ENCODE measurements at places on chromosomes 7 and 10.
A peak's percentile ranks its signal among the peaks of the same experiment; 100 is the strongest.

DNA sequence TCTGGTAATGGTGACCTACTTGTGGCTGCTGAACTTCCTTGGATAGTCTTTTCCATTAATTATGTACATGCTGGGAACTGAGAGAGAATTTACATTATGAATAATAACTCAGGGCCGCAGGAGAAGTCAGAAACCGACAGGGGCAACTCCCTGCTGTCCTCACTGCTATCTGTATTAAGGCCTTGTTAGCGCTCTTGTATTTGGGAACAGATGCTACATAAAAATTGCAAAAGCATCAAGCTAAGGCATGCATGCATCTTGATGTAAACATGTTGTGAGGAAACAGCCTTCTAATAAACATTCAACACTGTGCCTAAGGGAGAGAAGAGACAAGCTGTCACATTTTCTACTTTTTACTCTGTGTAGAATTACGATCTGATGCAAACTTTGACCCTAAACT is 158.4 kb downstream of the PARD3 start:
- DNase-seq = no peak

DNA sequence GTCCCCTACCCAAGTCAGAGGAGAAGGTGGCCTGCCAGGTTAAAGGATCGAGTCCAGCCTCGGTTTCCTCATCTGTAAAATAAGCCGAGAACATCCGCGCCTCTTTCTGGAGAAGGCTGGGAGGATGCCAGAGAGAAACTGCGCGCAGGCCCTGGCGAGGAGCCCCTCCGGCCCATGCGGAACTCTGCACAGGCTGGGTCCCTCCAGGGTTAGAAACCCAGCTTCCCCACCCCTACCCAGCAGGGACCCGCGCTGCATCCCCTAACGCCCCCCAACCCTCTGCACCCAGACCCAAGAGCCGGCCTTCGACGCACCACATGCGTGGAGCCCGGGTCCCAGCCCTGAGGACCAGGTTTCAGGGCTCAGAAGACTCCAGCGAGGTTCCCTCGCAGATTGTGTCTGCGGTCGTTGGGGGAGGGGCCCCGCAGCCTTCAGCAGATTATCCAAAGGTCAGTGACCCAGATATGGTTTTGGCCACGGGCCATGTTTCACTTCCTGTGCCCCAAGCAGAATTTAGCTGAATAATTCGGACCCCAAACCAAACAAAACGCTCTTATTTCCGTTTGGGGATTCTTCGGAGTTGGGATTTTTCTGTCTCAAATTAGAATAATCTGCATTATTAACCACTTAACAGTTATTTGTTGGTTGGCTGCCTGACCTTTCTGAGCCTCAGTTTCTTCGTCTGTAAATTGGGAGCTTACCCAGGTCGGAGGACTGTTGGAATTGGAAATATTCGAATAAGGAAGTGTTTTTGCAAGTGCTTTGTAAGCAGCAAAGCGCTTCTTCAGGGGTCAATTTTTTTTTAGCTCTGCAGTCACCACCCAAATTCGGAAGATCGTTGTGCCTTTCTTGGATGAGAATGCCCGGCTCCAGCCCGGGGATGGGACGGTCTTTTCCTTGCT is 167.7 kb downstream of the UBE2H start:
- no peak for DNase-seq

GRCh38 chr10:24889639-24890038 is 62.8 kb downstream of the PRTFDC1 start:
- no peak for DNase-seq

DNA sequence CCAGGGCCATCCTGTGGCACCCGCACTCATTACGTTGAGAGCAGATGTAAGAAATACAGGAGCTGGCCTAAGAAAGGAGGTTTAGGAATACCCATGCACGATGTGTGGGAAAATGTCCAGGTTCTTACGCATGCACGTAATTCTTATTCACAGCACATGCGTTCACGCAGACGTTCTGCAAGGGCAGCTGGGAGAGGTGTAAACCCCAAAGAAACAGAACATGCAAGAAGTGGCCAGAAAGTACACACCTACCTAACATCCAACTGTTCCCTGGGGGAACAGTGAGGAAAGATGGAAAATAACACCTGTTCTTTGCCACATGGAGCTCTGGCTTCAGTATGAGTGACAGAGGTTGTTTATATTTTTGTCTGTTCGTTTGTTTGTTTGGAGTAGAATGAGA is 285.6 kb downstream of the PRPF18 start:
- DNase-seq = no peak

GRCh38 chr10:62048470-62048869 is 147.0 kb downstream of the ARID5B start:
- peak; percentile 72 for DNase-seq

GRCh38 chr10:120433141-120433540 is 23.9 kb upstream of the PLPP4 start:
- no peak for DNase-seq

- DNase-seq = no peak
Observed at GRCh38 chr7:105474045-105474444, 48.0 kb downstream of the PUS7 start.

DNA sequence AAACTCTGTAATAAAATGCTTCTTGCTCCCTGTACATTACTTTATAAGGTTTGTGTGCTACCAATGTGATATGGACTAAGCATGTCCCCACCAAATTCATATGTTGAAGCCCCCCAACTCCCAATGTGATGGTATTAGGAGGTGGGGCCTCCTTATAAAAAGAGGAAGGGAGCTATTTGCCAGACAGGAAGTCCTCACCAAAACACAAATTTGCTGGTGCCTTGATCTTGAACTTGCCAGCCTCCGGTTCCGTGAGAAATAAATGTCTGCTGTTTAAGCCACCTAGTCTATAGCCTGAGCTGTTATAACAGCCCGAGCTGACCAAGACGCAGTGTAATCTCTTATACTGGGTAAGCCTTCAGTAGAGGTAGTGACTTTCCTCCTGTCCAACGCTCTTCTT is 114.5 kb downstream of the INHBA start:
- no peak for DNase-seq

DNA sequence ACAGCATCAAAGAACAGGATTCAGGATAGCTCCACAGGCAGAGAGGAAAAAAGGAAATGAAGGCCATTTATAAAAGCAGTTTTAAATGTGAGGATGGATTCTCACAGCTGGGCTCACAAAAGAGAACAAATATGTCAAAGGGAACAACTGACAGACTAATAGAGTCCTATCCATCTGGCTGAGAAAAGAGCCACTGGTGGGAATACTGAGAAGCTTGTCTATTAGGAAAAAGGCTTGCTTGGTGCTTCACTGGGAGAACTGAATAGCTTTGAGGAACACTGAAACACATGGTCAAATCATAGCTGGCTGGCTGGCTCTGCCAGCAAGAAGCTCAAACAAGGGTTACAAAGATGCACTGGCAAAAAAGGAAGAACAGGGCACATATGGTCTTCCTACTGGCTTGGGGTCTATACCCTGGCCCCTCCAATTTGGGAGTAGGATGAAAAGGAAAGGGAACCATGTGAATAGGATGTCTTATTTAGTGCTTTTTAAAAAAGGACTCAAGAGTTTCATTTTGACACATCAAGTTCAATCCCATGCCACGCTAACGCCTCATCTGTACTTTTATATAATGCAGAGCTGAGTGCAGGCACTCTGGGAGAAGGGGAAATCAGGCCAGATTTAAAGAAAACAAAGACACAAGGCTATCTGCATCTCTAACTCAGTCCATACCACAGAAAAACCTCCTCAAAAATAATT is 44.8 kb upstream of the KCNIP2 start:
- DNase-seq = no peak

GRCh38 chr7:106061301-106061979 is 50.7 kb downstream of the SYPL1 start:
- no peak for DNase-seq

DNA sequence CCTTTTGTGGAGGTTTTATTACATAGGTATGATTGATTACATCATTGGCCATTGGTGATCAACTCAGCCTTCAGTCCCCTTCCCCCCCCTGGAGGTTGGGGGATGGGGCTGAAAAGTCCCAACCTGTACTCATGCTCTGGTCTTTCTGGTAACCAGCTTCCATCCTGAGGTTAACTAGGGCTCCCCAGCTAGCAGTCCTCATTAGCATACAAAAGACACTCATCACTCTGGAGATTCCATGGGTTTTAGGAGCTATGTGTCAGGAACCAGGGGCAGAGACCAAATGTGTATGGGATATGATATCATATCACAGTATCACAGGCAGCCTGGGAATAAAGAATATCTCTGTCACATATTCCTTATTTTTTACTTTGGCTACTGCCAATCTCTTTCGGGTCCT is 13.6 kb downstream of the CCSER2 start:
- DNase-seq = no peak

- DNase-seq = no peak
Observed at GRCh38 chr10:51675088-51675487, 24.3 kb downstream of the CSTF2T start.

DNA sequence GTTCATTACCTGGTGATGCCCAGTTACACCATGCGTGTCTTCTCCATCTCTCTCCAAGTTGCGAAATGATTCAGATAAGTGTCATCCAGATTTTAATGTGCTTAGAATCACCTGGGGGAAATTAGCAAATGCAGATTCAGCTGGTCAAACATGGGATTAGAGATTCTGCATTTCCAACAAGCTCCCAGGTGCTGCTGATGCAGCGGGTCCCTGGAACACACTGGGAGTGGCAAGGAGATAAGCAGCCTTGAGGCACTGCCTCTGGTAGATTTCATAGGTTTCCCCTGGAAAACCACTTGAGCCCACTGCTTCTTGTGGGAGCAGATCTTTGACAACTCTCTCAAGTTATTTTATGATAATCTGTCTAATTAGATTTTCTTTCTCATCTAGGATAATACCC is 196.0 kb upstream of the C7orf33 start:
- no peak for DNase-seq

DNA sequence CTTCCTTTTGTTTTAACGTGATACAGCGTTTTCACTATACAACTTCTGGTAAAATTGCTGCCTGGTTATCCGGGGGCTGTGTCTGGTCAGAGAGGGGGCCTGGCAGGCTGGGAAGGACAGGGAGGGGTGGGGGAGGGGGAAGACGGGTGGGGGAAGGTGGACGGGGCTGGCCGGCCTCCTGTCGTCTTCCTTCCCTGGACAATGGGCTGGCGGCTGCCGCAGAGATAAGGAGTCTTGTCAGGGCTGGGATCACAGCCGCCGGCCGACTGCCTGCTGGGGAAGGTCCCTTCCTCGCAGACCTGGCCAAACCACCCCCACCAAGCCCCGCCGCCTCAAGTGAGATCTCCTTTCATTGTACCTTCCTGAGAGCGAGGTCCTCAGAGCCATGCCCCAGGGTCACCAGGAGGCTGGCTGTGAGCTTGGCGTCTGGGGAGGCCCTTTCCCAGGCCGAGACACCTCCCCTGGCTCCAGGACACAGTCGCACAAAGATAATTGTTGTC is 151.2 kb upstream of the TNRC18 start:
- no peak for DNase-seq

GRCh38 chr10:125551247-125551646 is 131.7 kb downstream of the TEX36 start:
- DNase-seq = no peak

GRCh38 chr10:44911081-44911540 is at the start of gene TMEM72:
Gene TMEM72 (plus strand): TSS chr10:44911337. CDS start chr10:44911513, 176 bp downstream.
- DNase-seq = no peak

DNA sequence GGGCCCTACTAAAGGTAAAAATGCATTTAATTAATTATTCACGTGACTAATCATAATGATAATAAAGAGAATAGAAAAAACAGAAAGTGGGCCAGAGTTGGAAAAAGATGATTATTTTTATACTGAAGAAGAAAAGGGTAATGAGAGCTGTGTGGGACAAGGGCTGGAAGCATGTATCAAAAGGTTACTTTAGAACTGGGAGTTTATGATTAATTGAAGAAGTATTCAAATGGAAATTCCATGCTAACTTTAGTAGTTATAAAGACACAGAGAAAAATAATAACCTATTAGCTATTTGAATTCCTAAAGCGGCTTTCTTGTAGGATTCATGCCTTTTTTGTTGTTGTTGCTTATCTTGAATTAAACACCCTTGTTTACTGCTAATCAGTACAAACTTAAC is 49.9 kb downstream of the MKX start:
- DNase-seq = no peak

All from CD4-positive, alpha-beta T cell treated with Interleukin-21 for 1 hour (primary cell).